ENCODE measurements at places on chromosomes 2 and 18.
A peak's percentile ranks its signal among the peaks of the same experiment; 100 is the strongest.

DNA sequence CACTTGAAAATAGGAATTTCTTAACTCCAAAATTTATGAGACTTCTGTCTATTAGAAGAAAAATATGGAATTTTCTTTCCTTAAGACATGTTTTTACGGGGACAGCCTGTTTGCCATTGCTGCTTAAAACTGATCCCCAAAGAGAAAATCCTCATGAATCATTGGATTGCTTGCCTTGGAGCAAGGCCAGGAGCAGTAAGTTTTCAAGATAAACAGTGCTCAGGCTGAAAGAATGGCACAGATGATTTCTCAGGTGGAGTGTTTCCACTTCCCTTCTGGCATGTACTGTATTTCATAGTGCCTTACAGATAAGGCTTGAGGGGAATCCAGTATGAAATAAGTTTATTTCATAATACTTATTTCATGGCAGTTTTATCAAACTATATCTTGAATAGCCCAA lies 74.3 kb upstream of the MMADHC start:
- DNase-seq: no peak

- DNase-seq: no peak
Measured at GRCh38 chr2:190119923-190120590, 57.5 kb upstream of the MSTN start.

DNA sequence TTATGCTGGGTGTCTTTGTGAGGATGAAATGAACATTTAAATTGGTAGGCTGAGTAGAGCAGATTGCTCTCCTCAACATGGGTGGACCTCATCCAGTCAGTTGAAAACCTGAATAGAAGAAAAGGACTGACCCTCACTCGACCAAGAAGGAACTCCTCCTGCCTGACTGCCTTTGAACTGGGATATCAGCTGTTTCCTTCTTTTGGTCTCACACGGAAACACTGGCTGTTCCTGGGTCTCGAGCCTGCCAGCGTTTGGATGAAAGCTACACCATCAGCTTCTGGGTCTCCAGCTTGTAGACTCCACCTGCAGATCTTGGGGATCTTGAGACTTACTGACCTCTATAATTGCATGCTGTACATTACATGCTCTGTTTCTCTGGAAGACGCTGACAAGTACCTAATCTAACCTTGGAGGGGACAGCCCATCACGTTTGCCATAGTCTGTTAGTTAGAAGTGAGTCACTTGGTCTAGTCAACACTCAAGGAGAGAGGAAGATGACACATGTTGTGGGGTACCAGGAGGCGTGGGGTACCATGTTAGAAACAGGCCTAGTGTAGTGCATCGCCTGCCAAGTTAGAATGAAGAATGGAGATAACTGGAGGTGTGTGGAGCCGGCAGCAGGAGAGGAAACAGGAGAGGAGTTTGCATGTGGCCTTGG lies 267.0 kb downstream of the MREG start:
- no peak for DNase-seq

DNA sequence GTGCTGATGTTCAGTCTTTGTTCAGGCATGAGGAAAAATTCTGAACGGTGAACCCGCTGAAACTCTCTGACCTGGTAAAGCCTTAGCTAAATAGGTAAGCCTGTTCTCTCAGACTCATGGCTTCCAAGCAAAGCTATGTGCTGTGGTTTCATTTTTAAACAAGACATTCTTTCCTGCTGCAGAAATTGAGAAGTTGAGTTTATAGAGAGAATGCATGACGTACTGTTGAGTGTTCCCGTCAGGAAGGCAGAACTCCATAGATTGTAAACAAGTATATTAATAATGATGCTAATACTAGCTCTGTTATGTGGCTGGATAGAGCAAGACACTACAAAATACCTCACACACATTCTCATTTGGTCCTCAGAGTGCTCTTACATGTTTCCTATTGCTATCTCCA lies 424.0 kb upstream of the CRIM1 start:
- peak; percentile 11 for DNase-seq

- DNase-seq: peak; percentile 85
Measured at GRCh38 chr2:165698444-165698884, 95.6 kb downstream of the GALNT3 start.
